ENCODE measurements at places on chromosomes 4 and X. TPM values are rescaled to one million over a fixed set of nuclear protein-coding genes. Genes with fewer than 3 reads are reported as not detected.
A peak's percentile ranks its signal among the peaks of the same experiment; 100 is the strongest.

DNA sequence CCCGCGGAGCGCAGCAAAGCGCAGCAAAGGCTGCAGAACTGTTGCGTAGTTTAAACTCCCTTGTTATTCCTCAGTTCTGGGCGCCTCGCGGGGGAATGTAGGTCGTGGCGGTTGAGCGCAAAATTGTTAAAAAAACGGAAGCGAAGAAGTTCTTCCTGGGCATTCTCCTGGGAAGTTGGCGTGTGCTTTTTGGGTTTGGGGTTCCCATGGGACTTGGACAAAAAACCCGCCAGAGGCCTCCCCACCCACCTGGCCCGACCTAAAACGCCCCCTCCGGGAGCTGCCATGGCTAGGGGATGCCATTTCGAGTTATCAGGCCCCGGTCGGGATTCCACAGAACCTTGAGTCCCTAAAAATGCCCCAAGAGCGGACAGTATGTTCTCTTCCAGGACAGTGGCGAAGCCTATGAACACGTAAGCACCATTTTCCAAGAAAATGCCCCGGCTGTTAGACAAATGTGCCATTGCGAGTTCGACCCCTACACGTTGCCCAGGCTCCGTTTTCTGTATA is 8.9 kb downstream of the ZIC3 start:
- DNase-seq = no peak

- DNase-seq = no peak
Measured at GRCh38 chrX:11412715-11413623, 119.8 kb downstream of the AMELX start.

GRCh38 chr4:109052821-109053220 is 249.6 kb downstream of the COL25A1 start:
- DNase-seq = no peak

- DNase-seq = no peak
Measured at GRCh38 chr4:61866378-61867030, 666.4 kb downstream of the ADGRL3 start.

DNA sequence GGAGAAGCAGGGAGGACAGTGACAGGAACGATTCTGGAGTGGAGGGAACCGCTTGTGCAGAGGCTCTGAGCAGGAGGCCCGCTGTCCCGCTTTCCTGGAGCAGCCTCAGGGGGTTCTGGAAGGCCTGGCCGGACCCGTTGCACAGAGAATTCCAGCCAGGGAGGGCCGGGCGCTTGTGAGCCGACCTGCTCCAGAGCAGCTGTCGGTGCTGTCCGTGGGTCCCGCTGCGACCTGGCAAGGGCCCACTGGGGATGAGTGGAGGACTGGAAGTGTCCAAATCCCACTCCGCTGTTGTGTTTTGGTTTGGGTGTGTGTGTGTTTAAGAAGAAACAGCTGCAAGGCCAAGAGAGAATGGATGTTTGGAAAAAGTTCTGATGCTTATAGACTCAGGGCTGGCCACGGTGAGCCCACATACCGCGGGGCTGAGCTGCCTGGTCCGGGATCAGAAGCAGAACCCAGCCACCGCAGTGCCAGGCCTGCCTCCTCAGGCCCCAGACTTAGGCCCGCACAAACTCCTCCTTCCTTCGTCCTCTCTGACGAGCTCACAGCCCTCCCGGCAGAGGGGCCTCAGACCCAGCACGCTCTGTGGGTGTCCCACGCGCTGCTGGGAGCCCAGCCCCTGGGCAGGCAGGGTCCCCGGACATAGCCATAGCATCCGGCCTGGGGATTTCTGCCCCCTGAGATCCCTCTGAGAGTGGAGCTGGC is 73.9 kb downstream of the HTRA3 start:
- DNase-seq = no peak

- DNase-seq = no peak
Measured at GRCh38 chrX:136480383-136480782, 7.4 kb upstream of the BRS3 start.

- no peak for DNase-seq
Measured at GRCh38 chrX:41377624-41378023, 43.7 kb downstream of the DDX3X start.

DNA sequence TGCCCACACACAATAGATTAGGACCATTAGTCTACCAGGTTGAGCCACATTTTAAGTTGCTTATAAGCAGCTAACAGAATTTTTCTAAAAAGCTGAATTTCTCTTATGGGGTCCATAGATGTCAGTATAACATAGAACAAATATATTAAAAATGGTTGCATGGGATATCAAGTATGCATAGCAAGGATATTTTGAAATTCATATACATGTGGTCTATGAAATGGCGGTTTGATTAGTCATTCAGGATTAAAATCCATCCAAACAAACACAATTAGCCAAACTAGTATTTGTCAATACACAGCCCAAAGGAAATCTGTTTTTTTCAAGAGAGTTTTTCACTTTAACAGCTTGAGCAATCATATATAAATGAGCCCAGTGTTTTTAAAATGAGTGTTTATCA is 33.5 kb upstream of the AMOT start:
- DNase-seq = no peak

GRCh38 chrX:21153503-21153902 is 220.7 kb upstream of the CNKSR2 start:
- peak; percentile 10 for DNase-seq

GRCh38 chr4:118826723-118827444 is 9.0 kb downstream of the SEC24D start:
- DNase-seq = no peak

DNA sequence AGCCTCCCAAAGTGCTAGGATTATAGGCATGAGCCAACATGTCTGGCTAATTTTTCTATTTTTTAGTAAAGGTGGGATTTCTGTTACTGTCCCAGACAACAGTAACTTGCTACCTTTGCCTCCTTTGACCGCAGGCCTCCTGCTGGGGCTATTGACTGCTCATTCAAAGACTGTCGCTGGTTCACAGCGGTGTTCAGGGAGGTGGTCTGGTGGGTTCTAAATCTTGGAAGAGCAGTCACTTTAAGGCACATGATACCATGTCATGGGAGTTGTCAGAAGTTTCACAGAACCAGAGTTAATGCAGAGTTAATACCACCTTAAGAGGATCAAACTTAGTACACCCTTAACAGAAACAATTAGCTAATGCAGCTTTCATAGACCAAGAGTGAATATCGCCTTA is 3.8 kb downstream of the ASMT start:
- no peak for DNase-seq

DNA sequence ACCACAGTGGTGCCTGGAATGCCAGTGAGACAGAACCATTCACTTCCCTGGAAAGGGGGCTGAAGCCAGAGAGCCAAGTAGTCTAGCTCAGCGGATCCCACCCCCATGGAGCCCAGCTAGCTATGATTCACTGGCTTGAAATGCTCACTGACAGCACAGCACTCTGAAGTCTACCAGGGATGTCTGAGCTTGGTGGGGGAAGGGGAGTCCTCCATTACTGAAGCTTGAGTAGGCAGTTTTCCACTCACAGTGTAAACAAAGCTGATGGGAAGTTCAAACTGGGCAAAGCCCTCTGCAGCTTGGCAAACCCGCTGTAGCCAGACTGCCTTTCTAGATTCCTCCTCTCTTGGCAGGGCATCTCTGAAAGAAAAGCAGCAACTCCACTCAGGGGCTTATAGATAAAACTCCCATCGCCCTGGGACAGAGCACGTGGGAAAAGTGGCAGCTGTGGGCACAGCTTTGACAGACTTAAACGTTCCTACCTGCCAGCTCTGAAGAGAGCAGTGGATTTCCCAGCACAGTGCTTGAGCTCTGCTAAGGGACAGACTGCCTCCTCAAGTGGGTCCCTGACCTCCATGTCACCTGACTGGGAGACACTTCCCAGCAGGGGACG is 32.0 kb downstream of the NAP1L2 start:
- no peak for DNase-seq

DNA sequence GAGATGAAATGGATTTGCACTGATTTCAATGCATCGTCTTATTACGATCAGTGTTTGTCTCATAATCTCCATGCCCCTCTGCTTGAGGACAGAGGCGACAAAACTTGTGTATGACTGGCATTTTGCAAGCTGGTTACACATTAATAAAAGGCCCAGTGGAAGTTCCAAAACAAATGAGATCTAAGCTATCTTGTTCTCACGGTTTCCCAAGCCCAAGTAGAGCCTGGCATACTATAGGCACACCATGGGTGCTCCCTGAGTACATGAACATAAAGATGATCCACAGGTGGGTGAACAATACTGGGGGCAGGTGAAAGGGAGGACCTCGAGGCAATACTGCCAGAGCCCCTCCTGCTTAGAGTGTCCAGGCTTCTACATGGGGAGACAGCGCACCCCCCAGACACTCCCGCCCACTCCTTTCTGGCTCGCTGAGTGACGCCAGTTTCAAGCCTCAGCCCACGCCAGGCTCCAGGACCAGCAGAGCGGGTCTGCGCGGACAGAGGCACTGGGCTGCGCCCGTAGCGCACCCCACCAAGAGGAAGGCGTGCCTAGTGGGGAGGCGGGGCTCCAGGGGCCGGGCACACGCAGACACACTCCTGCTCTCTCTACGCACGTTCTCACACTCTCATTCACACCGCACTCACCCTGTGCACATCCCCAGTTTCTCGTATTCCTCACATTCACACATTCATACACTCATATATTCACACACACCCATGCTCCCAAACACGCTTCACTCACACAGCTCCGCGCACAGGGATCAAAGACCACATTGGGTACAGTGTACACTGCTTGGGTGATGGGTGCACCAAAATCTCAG is 8.9 kb upstream of the GSX2 start:
- DNase-seq = peak; percentile 32

- DNase-seq = peak; percentile 62
Measured at GRCh38 chr4:169030562-169030982, 20.5 kb upstream of the CBR4 start.

DNA sequence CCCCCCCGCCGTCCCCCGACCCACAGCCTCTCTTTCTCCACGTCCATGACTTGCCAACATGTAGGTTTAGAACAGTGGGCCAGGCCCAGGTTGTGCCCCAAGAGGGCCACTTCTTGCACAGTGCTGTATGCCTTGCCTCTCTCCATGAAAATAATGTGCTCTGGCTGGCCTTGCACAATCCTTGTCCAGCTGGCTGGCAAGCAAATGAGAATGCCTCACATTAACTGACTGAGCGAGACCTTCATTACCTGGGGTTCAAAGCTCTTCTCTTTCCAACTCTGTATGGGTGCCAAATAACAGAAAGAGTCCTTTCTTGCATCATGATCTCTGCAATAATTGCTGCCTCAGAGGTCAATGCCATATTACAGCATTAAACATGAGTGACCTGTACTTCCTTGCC is 416.6 kb downstream of the FGF13 start:
- no peak for DNase-seq

DNA sequence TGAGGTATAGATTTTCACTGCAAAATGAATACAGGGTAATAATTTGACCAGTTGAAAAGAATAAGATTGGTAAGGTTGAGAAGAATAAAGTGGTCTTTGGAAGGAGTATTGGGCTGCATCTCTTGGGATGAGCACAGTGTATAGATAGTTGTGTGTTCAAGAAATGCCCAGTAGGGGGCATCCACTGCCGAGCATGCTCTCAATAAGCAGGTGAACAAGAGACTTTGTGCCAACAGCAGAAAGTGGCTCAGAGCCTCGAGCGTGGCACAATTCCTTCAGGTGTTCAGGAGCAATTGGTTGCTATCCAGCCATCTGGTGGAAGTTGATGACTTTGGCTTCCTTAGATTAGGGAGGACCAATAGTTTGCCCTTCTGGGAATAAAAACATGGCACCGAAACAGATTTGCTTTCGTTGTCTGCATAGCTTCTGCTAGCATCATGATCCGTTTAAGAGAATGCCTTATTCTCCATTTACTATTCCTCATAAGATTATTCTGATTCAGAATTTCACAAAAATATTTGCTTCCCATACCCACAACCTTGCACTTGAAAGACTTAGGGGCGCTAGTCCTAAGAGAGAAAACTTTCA is 258.1 kb upstream of the NEIL3 start:
- peak; percentile 3 for DNase-seq

DNA sequence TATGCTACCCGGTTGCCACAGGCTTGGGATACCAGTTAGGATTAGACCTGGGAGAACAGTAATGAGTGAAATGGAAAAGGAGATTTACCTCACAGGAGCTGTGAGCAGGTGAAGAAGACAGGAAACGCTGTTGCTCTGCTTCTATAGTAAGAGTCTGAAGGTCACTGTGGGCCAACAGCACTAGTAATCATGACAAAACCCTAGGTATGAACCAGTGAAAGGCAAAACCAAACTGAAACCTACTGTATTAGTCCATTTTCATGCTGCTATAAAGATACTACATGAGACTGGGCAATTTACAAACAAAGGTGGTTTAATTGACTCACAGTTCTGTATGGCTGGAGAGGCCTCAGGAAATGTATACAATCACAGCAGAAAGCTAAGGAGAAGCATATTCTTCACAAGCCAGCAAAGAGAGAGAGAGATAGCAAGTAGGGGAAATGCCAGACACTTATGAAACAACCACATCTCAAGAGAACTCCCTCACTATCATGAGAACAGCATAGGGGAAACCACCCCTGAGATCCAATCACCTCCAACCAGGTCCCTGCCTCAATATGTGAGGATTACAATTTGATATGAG is 736.7 kb upstream of the INTU start:
- no peak for DNase-seq

- DNase-seq = no peak
Measured at GRCh38 chr4:110754716-110755115, 131.8 kb upstream of the PITX2 start.

GRCh38 chr4:73859614-73860088 is 6.6 kb downstream of the PF4V1 start:
- DNase-seq = no peak

GRCh38 chrX:29652484-29652883 is 562.9 kb upstream of the MAGEB2 start:
- DNase-seq = no peak

DNA sequence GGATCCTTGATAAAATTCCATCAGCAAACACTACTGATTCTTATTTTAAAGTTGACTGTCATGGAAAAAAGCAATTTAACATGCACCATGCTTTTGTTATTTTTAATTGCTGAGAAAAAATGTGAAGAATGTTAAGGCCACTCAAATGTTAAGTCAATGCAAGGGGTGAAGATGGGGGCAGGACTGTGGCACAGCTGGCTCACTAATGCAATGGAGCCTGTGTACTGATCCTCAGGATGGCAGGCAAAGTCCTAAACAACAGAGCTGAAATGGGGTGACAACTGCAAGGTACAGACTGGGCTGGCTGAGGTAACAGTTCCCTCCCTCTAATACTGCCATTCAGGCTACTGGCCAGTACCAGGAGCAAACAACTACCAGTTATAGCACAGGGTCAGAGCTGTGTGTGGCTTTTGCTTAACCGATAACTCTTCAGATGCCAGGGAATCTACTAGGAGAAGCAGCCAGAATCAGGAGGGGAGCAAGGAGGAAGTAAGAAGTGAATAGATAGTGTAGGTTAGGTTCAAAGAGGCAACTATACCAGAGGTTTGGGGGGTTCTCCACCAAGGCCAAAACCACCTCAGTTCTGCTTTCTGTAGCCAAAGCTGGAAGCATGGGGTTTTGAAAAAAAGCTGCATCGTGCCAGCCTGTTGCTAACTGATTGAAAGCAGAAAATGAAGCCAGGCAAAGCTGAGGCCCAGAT is 372.6 kb downstream of the OPHN1 start:
- DNase-seq = no peak

GRCh38 chr4:185119927-185120630 is 23.0 kb upstream of the SLC25A4 start:
- DNase-seq = no peak

The SORCS2 gene
- 4.6 TPM for polyA plus RNA-seq

The FGA gene
- 10.2 TPM for polyA plus RNA-seq

The SNX12 gene
- 78.4 TPM for polyA plus RNA-seq

The FAM184B gene
- 0.01 TPM for polyA plus RNA-seq

The VCX3B gene
- not detected for polyA plus RNA-seq

The CTAG1A gene
- polyA plus RNA-seq = not detected

The CT83 gene
- not detected for polyA plus RNA-seq

The CLDN34 gene
- not detected for polyA plus RNA-seq

The SMIM10L2A gene
- 0.37 TPM for polyA plus RNA-seq

The EDA2R gene
- polyA plus RNA-seq = 13.0 TPM

The ARX gene
- 0.46 TPM for polyA plus RNA-seq

The XPNPEP2 gene
- polyA plus RNA-seq = not detected
